ENCODE measurements at places on chromosomes 1 and 21.

DNA sequence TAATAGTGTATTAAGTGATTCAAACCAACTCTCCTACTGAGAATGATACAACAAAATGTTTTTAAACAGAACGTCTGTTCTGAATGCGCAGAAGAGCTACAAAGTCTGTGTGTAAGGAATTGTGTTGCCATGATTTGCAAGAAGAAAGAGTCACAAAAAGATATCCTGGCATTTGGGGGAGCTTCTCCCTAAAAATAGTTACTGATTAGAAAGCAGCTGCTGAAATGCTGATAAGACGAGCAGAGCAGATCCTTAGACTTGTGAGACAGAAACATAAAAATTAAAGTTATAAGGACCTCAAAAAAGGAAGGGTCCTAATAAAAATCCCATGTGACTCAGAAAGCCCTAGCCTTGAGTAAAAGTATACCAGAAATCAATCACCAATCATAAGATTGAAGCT, 54.9 kb upstream of the CRB1 start:
- DNase-seq, result no peak

DNA sequence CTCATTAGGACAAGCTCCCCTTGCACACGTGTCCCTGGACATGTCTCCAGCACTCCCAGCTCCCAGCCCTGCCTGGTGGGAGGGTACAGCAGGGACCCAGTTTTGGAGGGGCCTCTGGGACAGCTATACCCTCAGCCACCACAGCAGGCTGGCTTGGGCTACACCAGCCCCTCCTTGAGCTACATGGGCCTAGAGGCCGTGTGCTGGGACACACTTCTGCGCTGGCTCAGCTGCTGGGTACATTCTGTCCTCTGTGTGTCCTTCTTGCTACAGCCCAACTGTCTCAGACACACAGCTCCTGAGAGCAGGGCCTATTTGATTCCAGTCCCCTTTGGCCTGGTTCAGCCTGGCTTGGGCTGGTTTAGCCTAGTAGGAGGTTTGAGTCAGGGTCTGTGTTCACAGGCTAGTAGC, 26.7 kb downstream of the DMAP1 start:
- no peak for DNase-seq

GRCh38 chr1:176878750-176879536, 285.6 kb downstream of the ASTN1 start:
- DNase-seq, result no peak

DNA sequence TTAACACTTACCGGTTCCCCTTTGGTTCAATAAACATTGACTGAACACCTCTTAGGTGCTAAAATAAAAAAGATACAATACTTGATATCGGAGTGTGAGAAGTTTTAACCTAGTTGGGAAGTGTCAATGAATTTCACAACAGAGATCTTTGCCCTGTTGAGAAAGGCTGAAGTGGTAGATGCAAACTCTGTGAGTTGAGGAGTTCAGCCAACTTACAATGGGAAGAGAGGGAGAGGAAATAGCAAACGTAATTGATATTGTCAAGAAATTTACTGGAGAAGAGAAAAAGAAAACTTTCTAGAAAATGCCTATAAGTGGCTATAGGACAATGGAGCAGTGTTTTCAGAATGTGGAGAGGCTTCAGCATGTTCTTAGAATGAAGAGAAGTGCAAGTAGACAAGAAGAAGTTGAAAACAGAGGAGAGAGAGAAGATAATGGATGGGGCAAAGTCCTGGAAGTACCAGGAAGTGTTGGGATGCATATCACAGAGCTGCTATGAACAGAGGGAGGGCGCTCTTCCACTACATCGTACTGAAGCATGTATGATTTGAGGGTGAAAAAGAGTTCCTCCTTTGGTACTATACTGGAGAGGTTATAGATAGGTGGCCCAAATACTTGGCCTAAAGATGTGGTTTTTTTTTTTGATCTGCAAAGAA, 48.9 kb downstream of the MEF2D start:
- DNase-seq, result no peak

- DNase-seq, result no peak
Observed at GRCh38 chr1:154720328-154721297, 112.6 kb upstream of the ADAR start.

GRCh38 chr1:32606565-32607371, 43.6 kb downstream of the ZBTB8OS start:
- no peak for DNase-seq

DNA sequence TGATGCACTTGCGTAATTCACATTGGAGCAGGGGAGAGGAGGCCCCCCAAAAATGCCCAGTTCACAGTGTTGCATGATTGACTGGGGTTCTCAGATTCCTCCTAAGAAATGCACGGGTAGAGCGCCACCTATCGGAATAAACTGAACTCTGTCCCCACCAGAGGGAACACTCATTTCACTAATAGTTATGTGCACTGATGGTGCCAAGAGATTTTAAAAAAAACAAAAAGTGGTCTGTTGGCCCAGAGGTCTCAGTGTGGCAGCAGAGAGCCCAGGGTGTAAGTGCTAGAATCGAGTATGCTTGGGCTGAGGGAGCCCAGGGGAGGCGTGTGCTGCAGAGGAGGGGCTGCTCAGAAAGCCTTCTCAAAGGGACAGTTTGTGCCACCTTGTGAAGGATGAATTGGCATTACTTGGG, 6.9 kb downstream of the PINK1 start:
- peak; percentile 38 for DNase-seq

DNA sequence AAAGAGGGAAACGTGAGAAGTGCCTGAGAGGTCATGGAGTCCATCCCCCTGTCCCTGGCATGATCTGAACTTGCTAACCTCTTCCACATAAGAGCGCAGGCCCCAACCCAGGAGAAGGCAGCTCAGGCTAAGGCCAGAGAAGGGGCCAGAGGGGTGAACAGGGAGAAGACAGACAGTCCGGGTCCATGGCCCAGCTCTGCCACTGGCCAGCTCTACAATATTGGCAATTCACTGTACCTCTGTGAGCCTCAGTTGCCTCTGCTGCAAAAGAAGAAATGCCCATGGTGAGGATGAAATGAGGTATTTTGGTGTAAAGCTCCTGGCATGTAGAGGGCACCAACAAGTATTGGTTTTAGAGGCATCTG, 72.3 kb downstream of the CAMK2N1 start:
- no peak for DNase-seq

DNA sequence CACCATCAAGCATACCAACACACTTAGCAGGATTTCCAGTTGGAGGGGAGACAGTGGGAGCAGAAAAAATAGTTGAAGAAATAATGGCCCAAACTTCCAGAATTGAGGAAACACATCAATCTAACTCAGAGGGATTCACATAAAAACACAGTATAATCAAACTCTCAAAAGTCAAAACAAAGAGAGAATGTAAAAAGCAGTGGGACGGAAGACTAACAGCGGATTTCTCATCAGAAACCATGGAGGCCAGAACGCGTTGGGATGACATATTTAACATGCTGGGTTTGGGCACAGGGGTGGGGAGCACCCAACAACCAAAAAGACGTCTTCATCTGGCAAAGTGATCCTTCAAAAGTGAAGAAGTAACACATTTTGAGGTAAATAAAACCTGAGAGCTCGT, 7.0 kb upstream of the KRTAP10-9 start:
- DNase-seq, result no peak

- DNase-seq, result no peak
Observed at GRCh38 chr1:115748401-115749150, 19.9 kb downstream of the CASQ2 start.

DNA sequence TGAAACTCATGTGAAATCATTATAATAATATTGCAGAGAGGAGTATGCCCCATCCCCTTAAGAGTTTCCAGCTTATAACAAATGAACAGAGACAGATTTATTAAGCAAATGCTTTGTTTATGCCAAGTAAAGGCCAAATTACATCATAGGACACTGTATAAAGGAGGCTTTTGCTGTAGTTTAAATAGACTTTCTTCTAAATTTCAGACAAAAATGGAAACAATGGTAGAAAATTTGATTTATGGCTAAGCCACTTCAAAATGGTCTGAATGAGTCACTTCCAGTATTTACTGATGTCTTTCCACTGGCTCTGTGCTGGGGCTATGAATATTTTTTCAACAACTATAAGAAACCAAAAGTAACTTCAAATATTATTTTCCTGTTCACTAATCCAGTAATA, 81.1 kb upstream of the ST6GALNAC5 start:
- no peak for DNase-seq

GRCh38 chr1:43065616-43066399, 106.3 kb downstream of the EBNA1BP2 start:
- DNase-seq, result no peak

GRCh38 chr1:172834609-172835008, 175.7 kb downstream of the FASLG start:
- DNase-seq, result no peak

DNA sequence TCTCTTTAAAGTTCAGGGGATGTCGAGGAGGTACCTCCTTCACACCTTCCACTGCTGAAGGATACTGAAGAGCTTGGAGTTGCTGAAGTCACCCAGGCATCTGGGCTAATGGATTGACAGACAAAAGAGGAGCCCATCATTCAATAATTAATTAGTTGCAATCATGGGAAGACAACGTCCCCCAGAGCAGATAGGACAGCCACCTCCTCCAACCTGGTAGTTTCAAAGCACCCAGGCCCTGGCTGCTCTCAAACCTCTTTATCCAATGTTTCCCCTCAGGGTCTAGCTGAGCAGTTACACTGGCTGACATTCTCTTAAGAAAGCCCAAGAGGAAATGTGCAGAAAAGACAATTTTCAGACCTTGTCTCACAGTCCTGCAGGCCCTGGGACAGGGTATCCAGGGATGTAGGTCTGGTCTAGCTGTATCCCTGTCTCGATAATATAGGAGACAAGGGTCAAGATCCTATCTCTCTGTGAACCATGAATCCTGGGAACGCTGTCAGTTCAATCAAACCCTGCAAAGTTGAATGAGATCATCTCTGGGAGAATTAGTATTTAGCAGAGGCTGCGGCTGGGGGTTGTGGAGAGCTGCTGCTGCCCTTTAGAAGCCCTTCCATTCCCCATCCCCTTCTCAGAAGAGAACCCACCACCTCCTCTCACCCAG, 1.1 kb downstream of the TSPAN2 start:
- no peak for DNase-seq

GRCh38 chr1:229619614-229620013, 6.3 kb downstream of the TAF5L start:
- DNase-seq, result no peak

- DNase-seq, result no peak
Observed at GRCh38 chr1:113770031-113770430, 10.7 kb upstream of the PHTF1 start.

DNA sequence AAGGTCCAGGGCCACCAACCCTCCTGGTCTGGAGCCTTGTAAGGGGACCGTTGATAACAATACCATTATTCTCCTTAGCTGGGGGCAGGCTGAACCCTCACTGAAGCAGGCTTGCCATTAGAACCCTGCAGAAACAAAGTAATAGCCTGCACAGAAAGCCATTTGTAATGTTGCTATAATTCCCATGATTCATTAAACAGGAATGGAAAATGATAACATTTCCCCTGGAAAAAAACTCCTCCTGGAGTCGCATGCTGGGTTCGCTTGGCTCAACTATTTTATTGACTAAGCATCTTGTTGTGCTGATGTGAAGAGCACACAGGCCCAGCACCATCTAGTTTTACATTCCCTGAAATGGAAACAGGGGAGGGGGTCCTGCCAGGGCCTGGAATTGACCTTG, 155.6 kb upstream of the CSF3R start:
- no peak for DNase-seq

GRCh38 chr1:200359610-200360163, 50.1 kb downstream of the ZNF281 start:
- no peak for DNase-seq

DNA sequence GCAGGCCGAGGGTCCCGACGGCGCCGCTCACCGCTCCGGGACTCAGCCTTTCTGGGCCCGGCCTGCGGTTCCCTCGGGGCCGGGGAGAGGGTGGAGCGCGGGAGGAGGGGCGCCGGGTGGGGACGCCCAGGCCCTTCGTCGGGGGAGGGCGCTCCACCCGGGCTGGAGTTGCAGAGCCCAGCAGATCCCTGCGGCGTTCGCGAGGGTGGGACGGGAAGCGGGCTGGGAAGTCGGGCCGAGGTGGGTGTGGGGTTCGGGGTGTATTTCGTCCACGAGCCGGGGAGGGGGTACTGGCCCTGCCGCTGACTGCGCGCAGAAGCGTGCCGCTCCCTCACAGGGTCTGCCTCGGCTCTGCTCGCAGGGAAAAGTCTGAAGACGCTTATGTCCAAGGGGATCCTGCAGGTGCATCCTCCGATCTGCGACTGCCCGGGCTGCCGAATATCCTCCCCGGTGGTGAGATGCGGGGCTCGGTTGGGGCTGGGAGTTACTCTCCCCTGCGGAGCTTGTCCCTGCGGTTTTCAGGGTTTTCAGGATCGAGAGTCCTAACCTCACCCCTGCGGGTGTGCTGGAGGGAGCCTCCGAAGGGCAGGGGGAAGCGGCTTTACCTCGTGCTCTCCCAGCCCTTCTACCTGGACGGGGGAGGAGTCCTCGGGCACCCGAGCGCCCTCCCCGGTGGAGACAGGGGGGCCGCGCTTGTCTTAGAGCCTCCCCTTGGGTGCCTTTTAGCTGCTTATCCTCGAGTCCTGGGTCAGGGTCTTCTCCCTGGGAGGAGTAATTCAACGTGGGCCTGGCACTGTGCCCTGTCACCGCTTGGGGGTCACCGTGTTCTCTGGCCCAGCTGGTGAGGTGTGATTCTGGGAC, 2.1 kb downstream of the SAMD11 start:
- no peak for DNase-seq

- DNase-seq, result no peak
Observed at GRCh38 chr1:235923466-235924021, 56.8 kb upstream of the LYST start.

GRCh38 chr1:223531742-223532341, 133.7 kb downstream of the CAPN8 start:
- peak; percentile 46 for DNase-seq

DNA sequence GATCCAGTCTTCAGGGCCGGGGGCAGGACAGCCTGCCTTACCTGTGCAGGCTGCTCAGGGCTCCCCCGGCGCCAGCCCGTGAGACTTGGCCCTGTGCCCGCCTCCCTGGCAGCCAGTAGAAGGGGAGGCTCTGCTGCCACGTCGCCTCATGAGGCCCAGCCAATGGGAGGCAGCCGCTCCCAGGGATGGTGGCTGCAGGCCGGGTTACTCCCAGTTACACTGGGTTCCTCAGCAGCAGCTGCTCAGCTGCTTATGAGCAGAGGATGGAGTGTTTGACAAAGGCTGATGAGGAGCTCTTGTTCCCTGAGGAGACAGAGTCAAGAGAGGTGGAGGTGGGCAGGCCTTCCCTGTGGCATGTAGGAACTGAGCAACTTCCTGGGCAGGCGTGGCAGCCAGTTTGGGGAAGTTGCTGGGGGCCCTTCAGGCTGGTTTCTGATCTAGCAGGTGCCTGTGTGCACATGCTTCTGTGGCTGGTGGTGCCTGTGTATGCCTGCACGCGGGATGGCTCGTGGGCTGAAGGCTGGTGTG, 5.5 kb downstream of the MFSD2A start:
- no peak for DNase-seq

- DNase-seq, result no peak
Observed at GRCh38 chr1:186550832-186551231, 89.9 kb upstream of the PDC start.

- no peak for DNase-seq
Observed at GRCh38 chr1:64514197-64514765, 44.4 kb downstream of the CACHD1 start.
